ENCODE measurements at places on chromosomes 2 and 18.

GRCh38 chr2:165933211-165933910, 20.2 kb downstream of the TTC21B start:
- no peak for DNase-seq

DNA sequence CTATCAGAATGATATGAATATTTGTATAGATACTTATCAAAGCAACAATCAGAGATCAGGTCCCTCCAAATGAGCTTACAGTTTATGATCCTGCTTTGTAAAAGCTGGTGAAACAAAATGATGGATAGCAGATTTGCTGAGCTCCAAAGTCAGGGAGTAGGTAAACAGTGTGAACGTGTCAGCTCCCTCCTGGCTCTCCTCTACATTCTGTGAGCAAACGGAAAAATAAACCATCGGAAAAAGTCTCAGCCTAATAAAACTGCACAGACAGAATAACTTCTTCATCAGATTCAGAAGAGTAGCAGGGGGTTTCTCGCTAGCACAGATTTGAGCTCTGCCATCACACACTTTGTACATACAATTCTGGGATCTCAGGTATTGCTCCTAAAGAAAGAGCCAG, 51.3 kb downstream of the BCL11A start:
- no peak for DNase-seq

DNA sequence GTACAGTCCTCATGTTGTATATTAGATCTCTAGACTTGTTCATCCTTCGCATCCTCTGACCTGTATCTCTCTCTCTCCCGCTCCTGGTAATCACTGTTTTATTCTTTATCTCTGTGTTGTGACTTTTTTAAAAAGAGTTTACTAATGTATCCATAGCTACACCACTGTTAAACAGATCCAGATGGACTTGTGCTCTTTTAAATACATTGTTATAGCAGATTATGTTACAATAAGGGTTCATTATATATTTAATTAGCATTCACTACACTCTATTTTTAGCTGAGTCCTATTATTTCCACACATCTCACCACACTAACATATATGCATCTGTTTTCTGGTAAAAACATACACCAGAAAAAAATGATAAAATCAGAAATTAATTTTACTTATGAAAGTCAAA, 90.5 kb downstream of the RBM43 start:
- DNase-seq, result no peak

DNA sequence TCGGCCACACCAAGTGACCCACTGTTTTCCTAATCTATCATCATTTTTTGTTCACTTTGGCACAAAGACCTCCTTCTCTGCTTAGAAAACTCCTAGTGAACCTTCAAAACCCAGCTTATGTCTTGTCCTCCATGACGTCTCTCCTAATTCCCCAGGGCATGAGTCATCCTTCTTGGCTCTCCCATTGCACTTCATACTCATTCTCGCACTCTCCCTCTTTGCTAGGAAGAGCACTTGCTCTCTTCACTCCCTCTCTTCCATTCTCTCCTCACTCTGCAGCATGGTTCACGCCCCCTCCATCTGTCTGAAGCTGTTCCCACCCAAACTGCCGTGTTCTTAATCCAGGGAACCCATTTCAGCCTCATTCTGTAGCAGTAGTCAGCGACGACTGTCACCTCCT, 103.9 kb downstream of the MRO start:
- DNase-seq, result no peak

- no peak for DNase-seq
Observed at GRCh38 chr2:24424387-24424786, 64.1 kb upstream of the ITSN2 start.

- no peak for DNase-seq
Observed at GRCh38 chr2:134932864-134933526, 14.4 kb downstream of the CCNT2 start.

- no peak for DNase-seq
Observed at GRCh38 chr18:9968081-9968848, 54.4 kb downstream of the VAPA start.

DNA sequence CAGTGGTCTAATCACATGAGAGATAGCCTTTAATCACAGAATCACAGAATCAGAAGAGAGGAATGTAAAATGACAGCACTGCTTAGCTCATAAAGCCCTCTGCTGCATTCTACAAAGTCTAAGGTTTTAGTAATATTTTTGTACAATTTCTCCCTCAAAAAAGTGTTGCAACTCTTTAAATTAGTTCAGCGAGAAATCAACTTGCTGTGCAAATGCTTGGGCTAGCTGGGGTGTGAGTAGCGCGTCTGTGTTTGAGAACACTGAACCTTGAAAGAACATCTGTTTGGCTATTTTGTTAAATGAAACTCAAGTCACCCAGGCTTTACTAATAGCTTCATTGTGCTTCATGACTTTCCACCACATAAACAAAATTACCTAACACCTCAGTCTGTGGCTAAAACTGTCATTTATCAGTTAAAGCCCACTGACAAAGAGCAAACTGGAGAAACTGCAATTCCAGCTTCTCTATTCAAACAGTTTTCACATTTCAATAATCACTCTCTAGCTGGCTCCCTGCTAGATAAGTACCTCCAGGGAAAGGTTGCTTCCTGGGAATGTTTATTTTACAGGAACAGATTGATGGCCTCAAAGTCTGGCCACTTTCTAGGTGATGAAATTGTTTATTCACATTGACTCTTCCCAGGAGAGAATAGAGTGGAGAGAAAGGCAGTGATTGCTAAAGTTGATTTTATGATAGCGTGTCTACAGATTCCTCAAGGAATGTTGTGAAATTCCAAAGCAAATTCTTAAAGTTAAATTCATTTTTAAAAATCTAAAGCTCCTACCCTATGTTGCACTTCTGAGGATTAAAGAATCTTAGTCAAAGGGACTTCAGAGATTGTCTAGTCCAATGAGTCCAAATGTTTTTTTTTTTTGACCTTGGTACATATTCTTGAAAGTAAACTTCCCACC, 36.0 kb upstream of the STAT1 start:
- DNase-seq, result no peak

GRCh38 chr2:25692737-25693445, 19.5 kb upstream of the DTNB start:
- DNase-seq, result no peak

DNA sequence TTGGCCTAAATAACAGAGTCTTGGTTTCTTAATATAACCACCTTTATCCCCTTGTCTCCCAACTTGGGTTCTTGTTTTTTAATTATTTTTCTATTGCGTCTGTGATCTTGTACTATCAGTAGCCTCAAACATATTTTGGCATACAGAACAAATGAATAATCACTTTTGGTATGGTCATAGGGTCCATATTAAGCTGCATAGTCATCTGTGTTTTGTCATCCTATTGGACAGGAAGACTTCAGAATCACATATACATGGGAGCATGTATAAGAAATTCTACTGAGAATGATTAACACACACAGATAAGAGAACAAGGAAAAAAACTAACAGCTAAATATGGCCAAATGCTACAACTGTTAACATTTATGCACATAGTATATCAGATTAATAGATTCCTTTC, 126.0 kb downstream of the MEP1B start:
- DNase-seq, result no peak

GRCh38 chr2:220219371-220219770, 591.9 kb downstream of the SLC4A3 start:
- no peak for DNase-seq

DNA sequence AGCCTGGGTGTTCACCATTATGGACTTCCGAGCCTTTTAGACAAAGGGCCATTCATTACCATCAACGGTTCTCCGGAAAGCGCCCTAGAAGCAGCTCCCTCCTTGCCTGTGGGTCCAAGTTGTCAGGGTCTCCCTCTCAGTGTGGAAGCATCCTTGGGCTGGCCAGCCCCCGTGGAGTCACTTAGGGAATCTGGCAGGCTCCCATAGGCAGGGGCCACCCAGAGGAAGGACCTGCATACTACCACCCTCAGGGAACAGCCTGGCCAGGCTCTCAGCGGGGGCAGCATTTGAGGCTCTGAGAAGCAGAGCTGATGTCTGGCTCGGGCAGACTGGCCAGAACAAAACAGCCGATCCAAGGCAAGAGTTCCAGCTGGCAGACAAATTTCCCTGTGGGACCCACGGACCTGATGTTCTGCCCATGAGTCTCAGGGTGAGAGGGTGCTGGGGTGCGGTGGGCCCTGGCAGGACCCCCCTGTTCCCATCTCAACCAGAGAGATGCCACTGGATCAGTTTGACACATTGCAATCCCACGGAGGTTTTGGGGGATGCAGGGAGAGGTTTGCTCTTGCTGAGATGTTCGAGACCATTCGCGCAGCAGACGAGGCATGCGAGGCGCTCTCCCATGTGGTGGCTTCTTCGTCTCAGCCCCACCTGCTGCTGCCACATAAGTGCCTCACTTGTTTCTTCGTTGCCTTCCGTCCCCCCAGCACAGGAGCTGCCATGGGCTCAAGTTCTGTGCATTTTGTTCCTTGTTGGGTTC, 56.9 kb downstream of the ACKR3 start:
- DNase-seq, result no peak

GRCh38 chr18:7567474-7568425, 634 bp downstream of the PTPRM start:
- DNase-seq, result no peak

DNA sequence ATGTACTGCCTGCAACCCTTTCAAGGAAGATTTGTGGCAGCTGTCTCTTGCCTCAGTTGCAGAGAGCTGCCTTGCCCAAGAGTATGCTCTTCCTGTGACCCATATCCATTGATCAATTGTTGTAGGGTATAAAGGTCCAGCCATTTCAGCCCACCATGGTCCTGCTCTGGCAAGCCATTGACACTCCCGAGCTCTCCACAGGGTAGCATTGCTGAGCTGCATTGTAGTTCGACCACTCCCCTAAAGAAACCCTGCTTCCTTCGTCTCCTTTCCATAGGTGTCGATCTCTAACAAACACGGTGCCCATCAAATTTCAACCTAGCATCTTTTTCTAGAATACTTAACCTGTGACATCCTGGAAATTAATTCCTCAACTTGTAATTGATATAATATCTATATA, 104.9 kb upstream of the NDUFV2 start:
- DNase-seq, result no peak

DNA sequence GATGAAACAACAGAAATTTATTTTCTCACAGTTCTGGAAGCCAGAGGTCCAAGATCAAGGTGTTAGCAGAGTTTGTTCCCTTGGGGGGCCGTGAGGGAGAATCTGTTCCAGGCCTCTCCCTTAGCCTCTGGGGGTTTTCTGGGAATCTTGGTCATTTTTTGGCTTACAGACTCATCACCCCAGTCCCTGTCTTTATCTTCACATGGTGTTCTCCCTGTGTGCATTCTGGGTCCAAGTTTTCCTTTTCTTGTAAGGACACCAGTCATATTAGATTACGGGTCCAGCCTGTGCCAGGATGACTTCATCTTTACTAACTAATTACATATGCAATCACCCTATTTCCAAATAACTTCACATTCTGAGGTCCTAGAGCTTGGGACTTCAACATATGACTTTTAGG, 292.5 kb upstream of the TRIB2 start:
- DNase-seq, result no peak

DNA sequence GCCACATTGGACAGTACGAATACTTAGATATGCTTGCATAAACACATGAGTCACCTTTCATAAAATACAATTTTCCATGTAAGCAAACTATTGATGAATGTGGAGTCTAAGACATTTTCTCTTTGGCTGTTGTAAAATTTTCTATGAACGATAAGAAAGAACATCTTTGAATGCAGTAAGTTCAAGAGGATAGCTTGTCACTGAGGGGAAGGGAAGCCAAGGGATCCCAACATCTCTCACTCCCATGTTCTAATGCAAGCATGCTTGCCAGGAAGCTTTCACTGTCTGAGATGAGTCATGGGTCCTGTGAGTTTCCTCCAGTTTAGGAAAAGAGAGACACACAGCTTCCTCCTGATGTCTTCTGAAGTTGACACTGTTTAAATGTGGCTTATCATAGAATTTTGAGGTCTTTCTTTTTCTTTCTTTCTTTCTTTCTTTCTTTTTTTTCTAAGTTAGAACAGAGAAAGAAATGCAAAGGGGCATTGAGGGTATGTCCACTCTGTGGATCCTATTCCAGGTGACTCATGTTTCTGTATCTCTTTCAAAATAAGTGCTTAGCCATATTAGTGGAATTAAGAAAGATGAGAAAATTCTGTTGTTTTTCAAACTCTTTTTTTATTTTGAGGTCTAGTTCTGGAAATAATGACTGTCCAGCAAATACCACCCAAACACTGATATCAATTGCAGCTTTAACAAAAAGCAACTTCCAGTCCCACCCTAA, 146.6 kb downstream of the RDH14 start:
- DNase-seq, result no peak

DNA sequence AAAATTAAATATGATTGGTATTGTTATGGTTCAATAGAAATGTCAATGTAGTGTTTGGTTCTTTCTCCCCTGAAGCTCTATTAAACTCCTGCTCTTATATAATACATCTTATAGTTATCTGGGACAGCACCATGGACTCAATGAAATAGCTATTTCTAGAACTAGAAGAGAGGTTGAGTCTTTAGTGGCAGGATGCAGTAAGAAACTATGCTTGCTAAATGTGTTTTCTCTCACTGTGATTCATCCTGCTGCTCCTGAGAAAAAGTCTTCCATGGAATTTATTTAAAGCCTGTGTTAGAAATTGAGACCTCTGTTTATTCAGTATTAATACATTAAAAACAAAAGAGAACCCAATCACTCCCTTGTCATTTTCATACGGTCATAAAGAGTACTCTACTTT, 61.5 kb downstream of the G6PC2 start:
- DNase-seq, result no peak

DNA sequence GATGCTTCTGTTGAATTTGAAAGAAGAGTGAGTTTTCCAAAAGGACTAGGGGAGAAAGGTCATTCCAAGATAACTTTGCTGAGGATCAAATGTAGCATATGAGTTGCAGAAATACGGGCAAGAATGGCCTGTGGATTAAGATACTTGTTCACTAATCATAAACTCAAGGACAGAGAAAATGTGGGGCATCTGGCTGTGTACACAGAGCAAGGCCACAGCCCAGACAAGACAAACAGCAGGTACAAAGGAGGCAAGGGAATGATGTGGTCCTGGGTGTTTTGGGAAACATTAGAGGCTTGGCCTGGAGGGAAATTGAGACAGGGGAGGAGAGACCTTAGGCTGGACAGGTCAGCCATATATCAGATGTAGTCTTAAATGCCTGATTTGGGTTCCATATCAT, 254.8 kb downstream of the TTC32 start:
- no peak for DNase-seq

GRCh38 chr2:139949242-139949972, 1169.2 kb upstream of the NXPH2 start:
- no peak for DNase-seq
